Spinal cord (tissue), 10 donors: ENCODE measurements at places on chromosomes 7 and 10.

DNA sequence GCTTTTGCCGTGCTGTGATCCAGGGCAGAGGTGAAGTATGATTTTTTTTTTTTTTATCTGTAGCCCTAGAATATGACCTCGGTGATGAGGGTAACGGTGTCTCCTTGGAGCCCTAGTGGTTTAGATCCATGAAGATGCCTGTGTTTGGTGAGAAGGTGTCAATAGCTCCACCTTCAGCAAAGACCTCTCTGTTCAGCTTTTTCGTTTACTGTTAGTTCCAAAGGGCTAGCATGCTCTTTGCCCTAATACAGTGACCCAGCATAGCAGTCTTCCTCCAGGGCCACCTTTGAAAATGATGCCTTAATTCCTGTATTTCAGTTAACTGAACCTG is 746 bp upstream of the MRPS16 start:
- DNase-seq, result no peak

DNA sequence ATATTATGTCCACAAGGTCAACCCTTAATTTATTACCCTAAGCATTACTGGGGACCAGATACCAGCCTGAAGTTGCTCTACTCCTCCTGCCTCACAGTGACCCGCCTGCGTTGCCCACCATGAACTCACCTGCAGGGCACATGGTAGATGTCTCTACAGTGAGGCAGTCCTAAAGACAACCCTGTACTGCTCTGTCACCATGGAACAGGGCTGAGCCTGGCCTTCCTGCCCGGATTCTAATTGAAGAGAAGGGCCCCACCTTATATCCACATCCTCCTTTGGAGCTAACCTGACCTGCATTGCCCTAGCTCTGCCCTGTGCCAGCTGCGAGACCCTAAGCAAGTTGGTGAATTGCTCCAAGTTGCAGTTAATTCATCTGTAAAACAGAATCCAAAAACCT is 4.1 kb downstream of the SH3PXD2A start:
- DNase-seq, result no peak

DNA sequence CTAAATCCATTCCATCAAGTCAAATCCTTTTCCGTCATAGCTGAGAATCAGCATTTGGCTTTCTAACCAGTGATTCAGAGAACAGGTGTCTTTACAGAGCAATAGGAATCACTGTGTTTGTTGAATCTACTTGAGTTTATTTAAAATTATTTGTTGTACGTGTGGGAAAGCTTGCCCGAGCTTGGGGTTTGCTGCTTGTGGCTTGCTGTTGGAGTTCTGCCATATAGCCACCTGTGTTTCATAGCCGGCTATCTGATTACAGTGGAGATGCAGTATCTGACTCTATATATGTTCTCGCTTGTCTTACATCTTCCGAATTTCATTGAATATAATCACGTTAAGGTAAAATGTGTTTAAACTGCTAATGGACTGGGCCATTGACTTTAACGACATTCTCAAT is 274.3 kb upstream of the MKI67 start:
- DNase-seq, result peak; percentile 27

DNA sequence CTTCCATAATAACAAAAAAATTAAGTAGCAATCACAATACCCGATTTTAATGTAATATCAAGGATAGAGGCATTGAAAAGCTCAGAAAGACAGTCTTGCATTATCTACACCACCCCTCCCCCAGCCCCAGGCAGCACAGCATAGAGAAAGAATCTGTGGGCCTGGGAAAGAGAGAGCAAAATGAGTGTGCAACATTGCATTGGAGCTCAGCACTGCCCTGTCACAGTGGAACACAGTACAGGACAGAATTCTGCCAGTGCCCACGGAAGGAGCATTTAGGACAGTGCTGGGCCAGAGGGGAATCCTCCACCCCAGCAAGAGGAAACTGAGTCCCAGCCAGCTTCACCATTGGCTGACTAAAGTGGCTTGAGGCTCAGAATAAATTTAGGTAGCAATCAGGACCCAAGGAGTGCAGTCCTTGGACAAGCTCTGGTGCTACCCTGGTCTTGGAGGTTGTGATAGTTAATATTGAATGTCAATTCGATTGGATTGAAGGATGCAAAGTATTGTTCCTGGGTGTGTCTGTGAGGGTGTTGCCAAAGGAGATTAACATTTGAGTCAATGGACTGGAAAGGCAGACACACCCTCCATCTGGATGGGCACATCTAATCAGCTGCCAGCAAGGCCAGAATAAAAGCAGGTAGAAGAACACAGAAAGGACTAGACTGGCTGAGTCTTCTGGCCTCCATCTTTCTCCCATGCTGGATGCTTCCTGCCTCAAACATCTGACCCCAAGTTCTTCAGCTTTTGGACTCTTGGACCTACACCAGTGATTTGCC is 234.4 kb downstream of the ANK3 start:
- no peak for DNase-seq

- DNase-seq, result no peak
Observed at GRCh38 chr7:72267291-72267800, 144.8 kb downstream of the CALN1 start.

- DNase-seq, result peak; percentile 54
Observed at GRCh38 chr10:122368502-122369254, 5.8 kb upstream of the PLEKHA1 start.

- no peak for DNase-seq
Observed at GRCh38 chr10:33333260-33334101, 986 bp downstream of the NRP1 start.

- no peak for DNase-seq
Observed at GRCh38 chr10:79007421-79008319, 61.1 kb upstream of the ZMIZ1 start.

GRCh38 chr10:130191380-130191779 is 55.2 kb downstream of the GLRX3 start:
- no peak for DNase-seq

GRCh38 chr10:114662646-114663217 is 4.7 kb upstream of the ABLIM1 start:
- peak; percentile 85 for DNase-seq

DNA sequence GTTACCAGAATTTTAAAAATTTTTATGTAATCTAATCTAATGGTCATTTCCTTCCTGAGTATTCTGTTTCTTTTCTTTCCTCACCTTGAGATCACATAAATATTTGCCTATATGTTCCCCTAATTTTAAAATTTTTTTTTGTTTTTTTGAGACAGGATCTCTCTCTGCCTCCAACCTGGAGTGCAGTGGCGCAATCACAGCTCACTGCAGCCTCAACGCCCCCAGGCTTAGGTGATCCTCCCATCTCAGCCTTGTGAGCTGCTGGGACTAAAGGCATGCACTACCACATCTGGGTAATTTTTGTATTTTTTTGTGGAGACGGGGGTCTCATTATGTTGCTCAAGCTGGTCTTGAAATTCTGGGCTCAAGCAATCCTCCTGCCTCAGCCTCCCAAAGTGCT is 4.1 kb upstream of the PROSER2 start:
- DNase-seq, result no peak

GRCh38 chr7:105682341-105683060 is 101.2 kb upstream of the EFCAB10 start:
- DNase-seq, result no peak

DNA sequence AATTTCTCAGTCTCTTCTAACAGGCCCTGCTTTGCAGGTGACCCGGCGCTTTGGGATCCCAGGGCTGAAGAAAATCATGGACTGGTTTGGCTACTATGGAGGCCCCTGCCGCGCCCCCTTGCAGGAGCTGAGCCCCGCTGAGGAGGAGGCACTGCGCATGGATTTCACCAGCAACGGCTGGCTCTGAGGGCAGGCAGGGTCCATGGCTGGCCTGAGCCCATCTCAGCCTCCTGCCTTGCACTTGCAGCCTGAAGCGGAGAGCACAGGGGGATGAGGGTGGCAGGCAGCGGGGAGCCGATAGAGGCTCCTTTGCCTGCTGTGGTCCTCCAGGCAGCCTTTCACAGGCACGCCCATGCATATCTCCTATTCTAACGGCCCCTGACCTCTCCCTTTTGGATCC is 21.8 kb downstream of the MORN4 start:
- no peak for DNase-seq

- DNase-seq, result no peak
Observed at GRCh38 chr10:117788911-117789310, 246.4 kb downstream of the EMX2 start.

GRCh38 chr7:142437741-142438140 is 179.9 kb upstream of the PRSS58 start:
- no peak for DNase-seq
